ENCODE measurements at places on chromosomes 7 and 10. TPM values are rescaled to one million over a fixed set of nuclear protein-coding genes. Genes with fewer than 3 reads are reported as not detected.

Gene GNAT3
- total RNA-seq, result not detected

Gene GIMAP6
- 5.4 TPM for total RNA-seq

Gene TMEM130
- total RNA-seq, result 0.25 TPM

Gene MKX
- not detected for total RNA-seq

Gene ZPBP
- total RNA-seq, result not detected

Gene AHR
- total RNA-seq, result 606 TPM

Gene ZNF33A
- 13.4 TPM for total RNA-seq

Gene SEC61G
- 192 TPM for total RNA-seq

Gene CFAP58
- 1.2 TPM for total RNA-seq

Gene WDFY4
- under 0.01 TPM for total RNA-seq

Gene SDK1
- 0.25 TPM for total RNA-seq

Gene CALCR
- total RNA-seq, result not detected

Gene ZNF438
- total RNA-seq, result 2.8 TPM

Gene POP7
- total RNA-seq, result 30.2 TPM

Gene ADAM8
- total RNA-seq, result 0.87 TPM

Gene AGBL3
- 1.6 TPM for total RNA-seq

Measured in aortic smooth muscle cell (primary cell).